ENCODE measurements at places on chromosomes 7 and 10. TPM values are rescaled to one million over a fixed set of nuclear protein-coding genes. Genes with fewer than 3 reads are reported as not detected.

DNA sequence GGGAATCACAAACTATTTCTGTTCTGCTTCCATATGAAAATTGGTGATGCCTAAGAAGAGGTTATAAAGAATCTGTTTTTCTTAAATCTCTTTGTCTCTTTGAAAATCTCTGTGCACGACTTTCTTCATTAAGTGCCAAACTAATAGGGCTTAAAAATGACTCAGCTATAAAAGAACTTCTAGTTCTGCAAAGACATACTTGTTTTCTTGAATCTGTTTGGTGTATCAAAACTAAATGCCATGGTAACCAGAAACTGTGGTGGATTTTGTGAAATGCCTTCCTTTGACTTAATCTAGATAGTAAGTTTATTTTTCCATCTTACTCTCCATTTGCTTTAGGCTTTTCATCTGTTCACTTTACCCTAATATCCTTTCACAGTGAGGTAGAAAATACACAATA, 417.8 kb downstream of the PARD3 start:
- no peak for DNase-seq

- peak; percentile 73 for DNase-seq
Observed at GRCh38 chr10:5293691-5294550, 70.8 kb upstream of the UCN3 start.

GRCh38 chr10:60323162-60323561, 66.5 kb downstream of the ANK3 start:
- no peak for DNase-seq

DNA sequence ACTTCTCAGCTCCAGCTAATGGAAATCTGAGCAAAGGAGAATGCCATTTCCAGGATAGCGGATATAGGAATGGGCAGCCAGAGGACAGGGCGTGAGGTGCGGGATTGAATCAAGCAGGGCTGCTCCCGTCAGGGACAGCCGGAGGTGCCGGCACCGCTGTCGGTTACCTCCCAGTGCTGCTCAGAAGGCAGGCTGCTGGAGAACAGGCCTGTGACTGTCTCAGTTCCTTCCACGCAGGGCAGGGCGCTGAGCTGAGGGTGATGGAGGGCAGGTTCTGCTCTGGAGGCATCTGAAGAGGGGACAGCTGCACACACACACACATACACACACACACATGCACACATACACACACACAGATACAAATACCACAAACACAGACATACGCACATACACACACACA, 111.1 kb downstream of the DOCK1 start:
- DNase-seq = no peak

DNA sequence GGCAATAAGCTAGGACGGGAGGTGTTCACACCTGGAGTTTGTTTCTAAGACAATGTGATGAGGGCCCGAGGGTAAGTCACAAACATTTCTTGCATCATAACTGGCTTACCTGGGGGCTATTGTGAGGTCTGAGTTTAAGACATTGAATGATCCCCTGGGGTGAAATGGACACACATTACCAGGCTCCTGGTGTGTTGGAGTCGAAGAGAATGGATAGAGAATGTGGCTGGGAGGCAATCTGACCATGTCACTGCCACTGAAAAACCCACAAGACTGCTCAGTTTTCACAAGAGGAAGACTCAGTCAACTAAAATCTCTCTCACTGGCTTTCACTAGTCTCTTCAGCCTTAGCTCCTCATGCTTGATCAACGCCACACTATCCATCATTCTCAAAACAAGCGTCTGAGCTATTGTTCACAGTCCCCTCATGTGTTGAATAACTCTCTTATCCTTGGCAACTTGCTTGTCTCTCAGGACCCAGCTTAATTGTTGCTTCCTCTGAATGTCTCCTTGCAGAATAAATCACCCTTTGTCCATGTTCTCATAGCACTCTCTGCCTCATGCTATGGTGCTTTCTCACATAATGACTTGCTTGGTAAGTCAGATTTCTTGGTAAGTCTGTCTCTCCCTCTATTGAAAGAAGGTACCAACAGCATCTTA, at the start of gene C10orf120:
Gene C10orf120, minus strand, starts transcription at position 51 of the 660 bp plus-strand sequence. CDS start 56 bp downstream, outside the sequence.
- no peak for DNase-seq

- peak; percentile 37 for DNase-seq
Observed at GRCh38 chr10:97849687-97850402, at the start of gene GOLGA7B. TSS of gene GOLGA7B (plus strand) at chr10:97849843. CDS start at chr10:97850304, 461 bp downstream.

GRCh38 chr7:98217623-98218582, 6.7 kb downstream of the BHLHA15 start:
- DNase-seq = no peak

DNA sequence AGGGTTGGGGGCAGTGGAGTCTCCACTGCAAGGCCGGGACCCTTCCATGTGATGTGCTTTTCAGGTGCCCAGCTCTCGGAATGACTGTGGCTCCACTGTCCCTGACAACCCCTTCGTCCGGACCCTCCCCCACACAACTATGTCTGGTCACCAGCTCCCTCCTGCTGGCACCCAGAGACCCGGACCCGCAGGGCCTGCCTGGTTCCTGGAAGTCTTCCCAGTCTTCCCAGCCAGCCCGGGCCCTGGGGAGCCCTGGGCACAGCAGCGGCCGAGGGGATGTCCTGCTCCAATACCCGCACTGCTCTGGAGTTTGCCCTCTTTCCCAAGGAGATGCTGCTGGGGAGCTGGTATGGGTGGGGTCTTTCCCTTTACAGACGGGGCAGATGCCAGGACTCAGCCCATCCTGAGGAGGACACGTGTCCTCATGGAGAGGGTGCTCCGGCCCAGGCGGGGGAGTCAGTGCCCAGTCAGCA, 5.5 kb downstream of the ATP6V0E2 start:
- no peak for DNase-seq

DNA sequence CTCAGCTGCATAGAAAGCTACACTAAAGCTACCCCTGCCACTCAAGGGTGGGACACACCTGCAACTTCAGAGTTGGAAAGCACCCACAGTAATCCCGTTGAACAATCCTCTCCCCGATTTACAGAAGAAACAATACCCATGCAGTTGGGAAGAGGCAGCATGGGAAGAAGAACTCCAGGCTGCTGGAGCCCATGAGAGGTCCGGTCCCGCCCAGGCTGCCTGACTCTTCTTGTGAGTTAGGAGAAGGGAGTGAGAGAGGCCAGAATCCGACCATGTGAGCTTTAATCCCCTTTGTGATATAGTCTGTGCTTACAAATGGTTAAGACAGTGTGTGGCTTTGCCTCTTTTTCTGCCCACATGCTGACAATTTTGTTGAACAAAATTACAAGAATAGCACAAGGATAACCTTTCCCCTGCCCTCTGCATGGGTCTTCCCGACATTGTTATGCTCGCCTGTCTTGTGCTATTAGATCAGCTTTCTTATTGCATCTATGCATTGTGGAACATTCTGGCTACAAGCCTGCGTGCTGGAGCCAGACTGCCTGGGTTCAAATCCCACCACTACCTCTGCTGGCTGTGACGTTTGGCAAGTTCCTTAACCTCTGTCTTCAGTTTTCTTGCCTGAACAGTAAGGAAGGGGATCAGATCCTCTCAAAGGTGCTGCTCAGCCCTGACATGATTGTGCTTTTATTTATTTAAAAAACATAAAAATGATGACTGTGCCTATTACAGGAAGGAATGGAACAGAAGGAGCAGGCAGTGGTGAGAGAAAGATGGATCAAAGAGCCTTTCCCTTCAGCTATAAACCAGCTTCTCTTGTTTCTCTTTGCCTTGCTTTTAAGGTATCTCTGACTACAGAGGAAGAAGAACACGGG, 56.0 kb downstream of the BPGM start:
- DNase-seq = peak; percentile 29

GRCh38 chr10:458421-458851, 231.0 kb downstream of the DIP2C start:
- DNase-seq = peak; percentile 71

DNA sequence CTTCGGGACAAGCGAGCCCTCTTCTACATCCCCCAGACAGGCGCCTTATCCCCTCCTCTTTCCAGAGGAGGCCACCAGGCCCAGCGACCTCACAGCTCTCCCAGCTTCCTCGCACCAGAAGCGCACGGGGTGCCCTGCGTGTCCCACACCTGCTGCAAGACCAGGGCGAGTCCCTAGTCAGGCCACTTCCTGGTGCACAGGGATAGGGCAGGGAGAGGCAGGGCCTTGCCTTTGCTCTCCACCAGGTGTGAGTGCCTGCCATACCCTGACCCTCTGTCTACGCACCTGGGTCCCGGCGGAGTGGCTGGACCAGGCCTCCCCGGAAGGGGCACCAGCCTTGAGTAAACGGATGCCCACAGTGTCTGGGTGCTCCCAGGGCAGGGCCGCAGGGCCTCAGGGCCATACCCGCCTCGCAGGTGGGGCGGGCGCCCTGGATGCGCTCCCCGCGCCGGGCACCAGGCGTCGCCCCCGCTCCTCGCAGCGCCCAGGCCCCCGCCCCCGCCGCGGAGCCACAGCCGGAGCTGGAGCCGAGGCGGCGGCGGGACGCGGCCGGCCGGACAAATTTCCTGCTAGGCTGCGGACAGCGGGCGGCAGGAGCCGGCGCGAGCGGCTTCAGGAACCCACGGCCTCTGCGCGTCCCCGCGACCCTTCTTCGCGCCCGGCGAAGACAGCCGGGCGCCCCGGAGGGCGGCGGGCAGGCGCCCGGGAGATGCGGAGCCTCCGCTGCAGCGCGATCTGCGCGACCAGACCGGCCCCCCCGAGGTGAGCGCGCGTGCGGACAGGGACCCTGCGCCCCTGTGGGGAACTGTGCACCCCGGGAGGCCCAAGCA, at the start of gene PTPRE:
Gene PTPRE, plus strand, starts transcription at position 556 of the 830 bp plus-strand sequence. CDS start 133,779 bp downstream, outside the sequence.
- peak; percentile 88 for DNase-seq

GRCh38 chr10:50260791-50261281, 9.5 kb upstream of the ASAH2 start:
- no peak for DNase-seq

GRCh38 chr7:45696476-45696875, 122.3 kb downstream of the ADCY1 start:
- DNase-seq = no peak

- DNase-seq = no peak
Observed at GRCh38 chr7:157527686-157528085, 190.9 kb downstream of the DNAJB6 start.

- DNase-seq = no peak
Observed at GRCh38 chr10:131738396-131738735, 162.4 kb upstream of the PPP2R2D start.

DNA sequence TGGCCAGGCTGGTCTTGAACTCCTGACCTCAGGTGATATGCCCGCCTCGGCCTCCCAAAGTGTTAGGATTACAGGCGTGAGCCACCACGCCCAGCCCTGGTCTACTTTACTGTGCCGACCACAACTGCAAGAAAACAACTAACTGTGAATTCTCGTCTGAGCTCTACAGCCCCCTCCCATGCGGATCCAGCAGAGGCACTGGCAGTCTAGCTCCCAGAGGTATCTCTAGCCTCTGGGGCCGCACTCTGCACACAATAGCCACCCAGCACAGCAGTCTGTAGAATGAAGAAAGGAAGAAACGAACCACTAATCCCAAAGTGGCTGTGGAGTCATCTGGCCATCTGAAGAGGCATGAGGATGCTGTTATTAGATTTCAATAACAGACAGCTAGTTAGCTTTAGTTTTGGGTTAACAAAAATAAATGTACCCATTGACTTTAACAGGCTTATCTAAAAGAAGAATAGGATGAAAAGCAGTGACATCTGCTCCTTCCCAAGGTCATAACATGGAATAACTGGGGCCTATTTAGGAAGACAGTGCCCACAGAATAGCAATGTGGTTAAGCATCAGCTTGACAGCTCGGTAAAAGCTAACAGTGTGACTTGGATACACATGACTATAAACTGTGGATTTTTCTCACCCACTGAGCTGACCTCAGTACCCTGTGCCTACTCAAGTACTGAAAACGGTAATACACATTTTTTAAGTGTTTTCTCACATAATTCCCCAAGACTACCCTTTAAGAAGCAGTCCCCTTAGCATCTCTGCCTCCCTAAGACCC, 131.9 kb downstream of the TNS3 start:
- DNase-seq = no peak

GRCh38 chr7:29623973-29624372, 60.3 kb downstream of the PRR15 start:
- no peak for DNase-seq

DNA sequence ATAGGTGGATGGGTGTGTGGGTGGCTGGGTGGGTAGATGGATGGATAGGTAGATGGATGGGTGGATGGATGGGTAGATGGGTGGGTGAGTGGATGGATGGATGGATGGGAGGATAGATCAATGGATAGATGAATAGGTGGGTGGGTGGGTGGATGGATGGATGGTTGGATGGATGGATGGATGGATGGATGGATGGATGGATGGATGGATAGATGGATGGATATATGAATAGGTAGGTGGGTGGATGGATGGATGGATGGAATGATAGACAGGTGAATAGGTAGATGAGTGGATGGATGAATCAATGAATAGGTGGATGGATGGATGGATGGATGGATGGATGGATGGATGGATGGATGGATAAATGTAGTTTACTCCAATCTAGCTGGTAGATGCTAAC, 52.7 kb downstream of the FRMPD2 start:
- no peak for DNase-seq

- DNase-seq = peak; percentile 23
Observed at GRCh38 chr10:1420661-1421362, 316.5 kb downstream of the ADARB2 start.

DNA sequence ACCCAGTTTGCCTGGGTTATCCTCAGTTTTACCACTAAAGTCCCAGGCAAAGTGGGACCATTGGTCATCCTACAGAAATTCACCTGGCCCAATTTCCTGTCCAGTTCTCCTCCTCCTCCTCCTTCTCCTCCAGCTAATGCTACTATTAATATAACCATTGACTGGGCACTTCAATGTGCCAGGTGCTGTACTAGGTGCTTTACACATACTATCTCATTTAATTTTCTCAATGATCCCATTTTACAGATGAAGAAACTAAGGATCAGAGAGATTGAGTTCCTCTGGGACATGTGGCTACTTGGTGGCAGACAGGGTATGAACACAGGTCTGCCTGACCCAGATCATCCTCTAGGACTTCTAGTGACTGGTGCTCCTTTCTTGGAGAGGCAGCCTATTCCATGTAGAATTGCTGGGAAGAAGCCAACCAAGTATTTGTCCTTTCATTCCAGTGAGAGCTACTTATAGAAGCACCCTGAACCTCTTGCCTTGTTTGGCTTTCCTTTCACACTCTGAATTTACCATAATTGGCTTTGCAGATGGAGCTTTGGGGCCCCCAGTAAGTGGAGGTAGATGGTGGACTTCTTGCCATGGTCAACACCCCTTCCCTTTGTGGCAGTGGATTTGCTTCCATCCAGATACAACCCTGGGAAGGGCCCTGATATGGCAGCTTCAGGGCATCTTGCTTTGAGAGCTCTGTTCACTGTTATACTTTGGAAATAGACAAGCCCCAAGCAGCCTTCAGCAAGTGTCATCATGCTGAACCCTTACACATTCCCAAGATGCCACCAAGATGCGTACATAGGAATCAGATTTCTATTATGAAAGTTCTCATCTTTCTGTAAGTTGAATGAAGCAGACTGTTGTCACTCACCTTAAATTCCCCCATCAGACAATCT, 78.7 kb downstream of the MYOF start:
- DNase-seq = no peak

Gene NUTM2E
- total RNA-seq = not detected

Gene ARHGAP22
- total RNA-seq = 19.0 TPM

Gene KIAA1217
- 7.5 TPM for total RNA-seq

Gene FBXO24
- total RNA-seq = not detected

Gene KCP
- 0.17 TPM for total RNA-seq

Gene POMZP3
- total RNA-seq = 3.4 TPM

Gene FAM25C
- not detected for total RNA-seq

Gene PILRA
- not detected for total RNA-seq

Data from dermis blood vessel endothelial cell (primary cell).